Stimulated activated CD8-positive, alpha-beta memory T cell treated with anti-CD3 and anti-CD28 coated beads, Interleukin-15, amount 100 ng/mL, for 24 hours (primary cell): ENCODE measurements at places on chromosomes 3 and 15.

DNA sequence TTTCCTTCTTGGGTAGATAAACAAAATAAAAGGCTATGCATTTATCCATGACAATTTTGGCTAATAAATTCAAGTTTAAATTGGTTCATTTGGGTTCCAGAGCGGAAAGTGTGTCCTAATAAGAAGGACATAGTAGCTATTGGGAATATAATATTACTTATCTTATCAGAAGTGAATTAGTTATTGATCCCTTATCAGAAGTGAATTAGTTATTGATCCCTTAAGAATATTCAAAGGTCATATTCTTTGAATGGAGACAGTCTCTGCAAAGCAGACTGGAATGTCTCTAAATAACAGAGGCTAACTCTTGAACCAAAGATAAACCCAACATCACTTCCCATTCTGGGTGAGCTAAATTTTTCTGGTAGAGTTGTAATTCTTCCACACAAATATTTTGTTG, 290.7 kb upstream of the BCHE start:
- DNase-seq = no peak

GRCh38 chr15:77027697-77028450, 32.9 kb downstream of the PSTPIP1 start:
- DNase-seq = no peak

DNA sequence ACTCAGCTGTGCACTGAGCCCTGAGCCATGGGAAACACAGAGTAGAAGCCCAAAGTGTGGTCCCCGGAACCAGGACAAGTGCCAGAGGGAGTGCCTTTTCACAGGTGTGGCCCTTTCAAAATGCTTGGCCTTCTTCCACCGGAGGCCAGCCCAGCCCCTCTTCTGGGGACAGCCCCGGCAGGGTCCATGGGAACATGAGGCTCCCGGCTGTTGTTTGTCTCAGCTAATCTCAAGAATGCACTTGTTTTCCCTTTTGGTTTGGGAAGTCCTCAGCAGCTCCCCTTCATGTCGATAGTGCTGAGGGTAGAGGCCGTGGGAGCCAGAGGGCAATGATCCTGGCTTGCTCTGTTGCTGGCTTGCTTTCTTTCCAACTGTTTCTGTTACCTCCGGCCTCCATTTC, 91.1 kb upstream of the MRPS22 start:
- no peak for DNase-seq

DNA sequence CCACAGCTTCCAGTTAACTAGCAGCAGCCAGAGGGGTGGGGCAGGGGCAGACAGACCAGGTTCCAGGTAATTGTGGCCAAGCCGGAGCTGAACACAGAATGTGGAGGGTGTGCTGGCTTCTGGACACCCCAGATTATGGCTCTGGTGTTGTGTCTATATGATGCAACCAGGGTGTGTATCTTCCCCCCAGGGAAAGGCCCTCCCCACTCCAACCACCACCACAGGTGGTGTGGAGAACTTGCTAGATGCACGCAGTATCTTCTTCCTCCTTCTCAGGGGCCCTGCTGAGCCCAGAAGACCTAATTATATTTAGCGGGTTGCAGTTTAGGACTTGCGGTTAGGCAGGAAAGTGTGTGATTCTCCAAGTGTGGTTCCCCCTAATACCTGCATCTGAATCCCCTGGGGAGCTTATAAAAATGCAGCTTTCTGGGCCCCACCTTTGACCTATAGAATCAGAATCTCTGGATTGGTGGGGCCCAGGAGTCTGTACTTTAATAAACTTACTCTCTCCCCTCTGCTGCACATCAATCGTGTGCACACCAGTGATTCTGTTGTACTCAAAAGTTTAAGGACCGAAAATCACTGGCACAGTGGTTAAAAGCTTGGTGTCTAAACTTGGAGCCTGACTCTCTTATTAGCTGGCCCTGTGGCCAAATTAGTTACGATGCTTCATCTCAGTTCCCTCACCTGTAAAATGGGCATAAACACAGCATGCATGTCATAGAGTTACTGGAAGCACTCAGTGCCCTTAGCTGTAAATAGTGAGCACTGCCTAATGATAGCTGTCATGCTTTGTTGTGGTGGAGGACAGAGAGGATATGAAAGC, 379.1 kb upstream of the PROK2 start:
- DNase-seq = no peak

- no peak for DNase-seq
Measured at GRCh38 chr15:40014390-40014789, 24.6 kb downstream of the SRP14 start.

- DNase-seq = no peak
Measured at GRCh38 chr3:94615275-94616065, 552.6 kb downstream of the NSUN3 start.

GRCh38 chr3:18119866-18120265, 305.3 kb downstream of the SATB1 start:
- DNase-seq = no peak

GRCh38 chr15:77511869-77512268, 91.2 kb downstream of the HMG20A start:
- no peak for DNase-seq

DNA sequence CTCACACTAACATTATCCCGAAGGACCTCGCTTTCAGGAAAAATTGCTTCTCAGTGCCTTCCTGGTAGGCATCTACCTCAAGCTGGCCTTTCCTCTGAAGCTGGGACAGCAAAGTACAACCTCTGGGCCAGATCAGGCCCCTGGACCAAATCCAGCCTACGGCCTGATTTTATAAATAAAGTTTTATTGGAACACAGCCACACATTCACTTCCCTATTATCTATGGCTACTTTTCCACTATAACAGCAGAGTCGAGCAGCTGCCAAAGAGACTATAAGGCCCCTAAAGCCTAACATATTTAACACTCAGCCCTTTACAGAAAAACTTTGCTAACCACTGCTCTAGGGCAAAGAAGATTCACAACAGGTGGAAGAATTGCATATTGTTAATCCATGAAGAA, 554.3 kb downstream of the NTRK3 start:
- DNase-seq = no peak

DNA sequence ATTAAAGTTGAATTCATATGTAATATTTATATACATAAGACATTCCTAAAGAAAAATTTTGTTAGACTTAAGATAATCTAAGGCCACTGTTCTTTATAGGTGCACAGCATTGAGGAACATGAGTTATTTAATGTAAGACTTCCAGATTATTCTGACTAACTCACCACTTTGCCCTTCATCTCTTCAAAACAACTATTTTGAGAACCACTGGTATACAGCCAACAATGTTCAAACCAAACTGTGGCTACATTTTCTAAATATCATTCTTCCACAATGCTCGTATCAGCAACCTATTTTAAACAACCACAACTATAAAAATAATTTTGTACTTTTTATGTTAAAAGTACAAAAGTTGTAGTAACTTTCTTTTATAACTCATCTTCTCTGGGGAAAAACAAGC, 199.8 kb upstream of the ALCAM start:
- DNase-seq = no peak

- DNase-seq = no peak
Measured at GRCh38 chr3:161295325-161295724, 74.2 kb downstream of the NMD3 start.

- no peak for DNase-seq
Measured at GRCh38 chr3:103617961-103618360, 1183.1 kb downstream of the ZPLD1 start.

GRCh38 chr3:108620250-108620649, 30.7 kb downstream of the DZIP3 start:
- DNase-seq = no peak
